Left cardiac atrium (tissue), 4 donors: ENCODE measurements at places on chromosomes 3 and 15.

DNA sequence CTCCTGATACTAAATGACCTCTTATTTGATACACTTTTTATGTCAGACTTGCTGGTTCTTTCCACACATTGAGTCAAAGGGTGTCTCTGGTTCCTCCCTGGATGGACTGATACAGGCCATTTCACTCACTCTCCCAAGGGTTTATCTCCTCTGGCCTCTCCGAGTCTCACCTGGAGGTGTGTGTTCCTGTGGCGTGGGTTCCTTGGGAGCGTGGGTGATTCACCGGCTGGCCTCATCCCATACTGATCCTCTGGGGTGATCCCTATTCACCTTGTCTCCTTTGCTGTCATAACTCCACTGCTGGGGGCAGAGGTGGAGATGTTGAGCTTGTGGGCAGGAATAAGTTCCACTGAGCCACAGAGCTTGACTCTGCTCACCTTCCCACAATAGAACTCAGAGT is 61.1 kb downstream of the ST6GAL1 start:
- DNase-seq: no peak

DNA sequence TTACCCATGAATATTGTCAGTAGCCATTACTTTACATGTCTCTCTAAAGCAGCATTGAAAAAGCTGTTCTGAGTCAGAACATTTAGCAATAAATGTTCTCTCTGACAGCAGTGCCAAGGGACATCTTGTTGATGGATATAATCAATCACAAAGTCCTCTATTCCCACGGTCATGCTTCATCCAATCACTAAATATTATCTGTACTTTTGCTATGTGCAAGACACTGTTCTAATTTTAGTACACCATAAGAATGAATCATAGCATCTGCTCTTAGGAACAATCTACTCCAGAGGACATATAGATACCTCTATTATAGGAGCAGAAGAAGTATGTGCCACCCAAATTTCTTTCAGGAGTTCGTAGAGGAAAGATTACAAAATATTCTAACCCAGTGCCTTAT is 142.5 kb upstream of the MBNL1 start:
- DNase-seq: no peak

DNA sequence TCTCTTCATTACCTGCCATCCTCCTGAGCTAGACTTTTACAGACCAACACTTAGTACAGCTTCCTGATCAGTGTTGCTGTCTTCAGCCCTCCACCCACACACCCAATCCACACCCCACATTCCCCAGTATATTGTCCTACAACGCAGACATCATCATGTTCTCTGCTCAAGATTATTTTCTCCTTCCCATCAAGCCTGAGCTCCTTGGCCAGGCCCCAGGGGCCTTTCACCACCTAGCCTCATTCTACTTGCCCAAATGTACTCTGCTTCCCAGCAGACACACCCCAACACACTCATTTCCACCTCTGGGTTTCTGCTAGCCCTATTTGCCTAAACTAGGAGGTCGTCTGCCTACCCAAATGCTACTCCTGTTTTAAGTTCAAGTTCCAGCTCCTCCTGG is 37.0 kb downstream of the DAPK2 start:
- peak; percentile 52 for DNase-seq

DNA sequence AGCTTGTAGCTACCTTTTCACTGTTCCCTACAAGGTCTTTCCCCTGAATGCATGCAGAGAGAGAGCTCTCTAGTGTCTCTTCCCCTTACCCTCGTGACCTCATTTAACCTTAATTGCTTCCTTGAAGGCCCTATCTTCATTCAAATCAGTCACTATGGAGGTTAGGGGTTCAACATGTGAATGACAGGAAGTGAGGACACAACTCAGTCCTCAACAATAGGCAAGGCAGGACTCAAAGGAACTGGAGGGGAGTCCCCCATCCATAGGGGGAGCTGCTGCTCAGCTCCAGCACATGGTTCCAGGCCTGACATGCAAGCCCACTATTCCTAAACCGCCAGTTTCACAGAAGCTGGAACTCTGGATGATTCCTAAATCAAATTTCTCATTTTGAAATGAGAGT is 33.8 kb upstream of the GYG1 start:
- DNase-seq: no peak

- no peak for DNase-seq
Observed at GRCh38 chr15:40582726-40583246, 11.3 kb upstream of the KNL1 start.

GRCh38 chr3:158731938-158732855 is at the start of gene RARRES1:
TSS of gene RARRES1 (minus strand) at chr3:158732457. CDS start at chr3:158732415, 42 bp downstream.
- DNase-seq: peak; percentile 81

DNA sequence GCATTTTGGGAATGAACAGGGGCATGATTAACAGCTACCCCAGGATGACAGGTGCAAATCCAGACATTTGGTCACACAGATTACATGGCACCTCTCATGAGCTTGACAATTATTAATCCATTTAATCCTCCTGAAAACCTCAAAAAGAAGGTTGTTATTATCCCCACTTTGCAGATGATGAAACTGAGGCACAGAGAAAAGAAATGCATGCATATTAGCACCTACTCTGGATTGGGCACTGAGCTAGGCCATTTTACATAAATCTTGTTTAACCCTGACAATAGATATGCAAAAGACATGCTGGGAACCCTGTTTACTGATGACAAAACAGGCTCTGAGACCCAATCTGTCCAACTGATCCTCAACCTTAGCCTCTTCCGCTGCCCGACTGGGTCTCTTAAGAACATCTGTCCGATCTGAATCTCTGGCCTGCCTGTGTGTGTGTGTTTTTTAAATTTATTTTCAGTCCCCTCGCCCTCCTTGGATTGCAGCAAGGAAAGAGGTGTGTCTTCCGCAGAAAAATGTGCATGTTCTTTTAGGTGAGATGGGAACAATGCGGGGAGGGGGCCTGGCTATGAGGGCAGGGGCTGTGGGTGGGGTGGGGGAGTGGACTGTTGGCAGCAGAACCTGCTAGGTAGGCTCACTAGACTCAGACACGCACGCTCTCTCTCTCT is 162.5 kb downstream of the WNT7A start:
- DNase-seq: no peak

DNA sequence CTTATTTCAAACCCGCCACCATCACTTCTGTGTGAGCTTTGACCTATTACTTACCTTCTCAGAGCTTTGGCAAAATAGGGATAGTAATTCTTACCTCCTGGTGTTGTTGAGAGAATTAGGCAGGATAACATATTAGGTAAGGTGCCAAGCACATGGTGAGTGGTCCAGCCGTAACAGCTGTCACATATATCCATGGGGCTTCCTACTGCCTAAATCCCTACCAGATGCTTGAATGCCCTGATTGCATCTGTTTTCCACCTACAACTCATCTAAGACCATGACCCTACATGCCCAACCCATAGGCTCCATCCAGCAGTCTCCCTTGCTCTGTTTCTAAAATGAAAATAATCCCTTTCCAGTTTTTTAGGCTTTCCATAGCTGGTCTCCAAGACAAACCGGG is 162.3 kb upstream of the NR2E3 start:
- no peak for DNase-seq

DNA sequence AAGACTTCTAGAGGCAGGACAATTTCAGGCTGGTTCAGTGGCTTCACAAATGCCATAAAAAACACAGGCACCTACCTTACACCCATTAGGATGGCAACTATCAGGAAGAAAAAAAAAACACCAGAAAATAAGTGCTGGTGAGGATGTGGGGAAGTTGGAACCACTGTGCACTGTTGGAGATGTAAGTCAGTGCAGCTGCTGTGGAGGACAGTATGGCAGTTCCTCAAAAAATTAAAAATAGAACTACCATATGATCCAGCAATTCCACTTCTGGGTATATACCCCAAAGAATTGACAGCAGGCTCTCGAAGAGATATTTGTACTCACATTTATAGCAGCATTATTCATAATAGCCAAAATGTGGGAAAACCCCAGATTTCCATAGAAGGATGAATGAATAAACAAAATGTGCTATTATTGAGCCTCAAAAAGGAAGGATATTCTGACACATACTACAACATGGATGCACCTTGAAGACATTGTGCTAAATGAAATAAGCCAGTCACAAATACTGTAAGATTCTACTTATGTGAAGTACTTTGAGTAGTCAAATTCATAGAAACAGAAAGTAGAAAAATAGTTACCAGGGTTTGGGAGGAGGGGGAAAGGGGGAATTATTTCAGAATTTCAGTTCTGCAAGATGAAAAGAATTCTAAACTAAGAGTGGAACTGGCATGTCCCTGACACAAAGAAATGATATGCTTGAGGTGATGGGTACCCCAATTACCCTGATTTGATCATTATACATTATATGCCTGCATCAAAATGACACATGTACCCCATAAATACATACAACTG is 40.9 kb downstream of the NR1D2 start:
- no peak for DNase-seq

DNA sequence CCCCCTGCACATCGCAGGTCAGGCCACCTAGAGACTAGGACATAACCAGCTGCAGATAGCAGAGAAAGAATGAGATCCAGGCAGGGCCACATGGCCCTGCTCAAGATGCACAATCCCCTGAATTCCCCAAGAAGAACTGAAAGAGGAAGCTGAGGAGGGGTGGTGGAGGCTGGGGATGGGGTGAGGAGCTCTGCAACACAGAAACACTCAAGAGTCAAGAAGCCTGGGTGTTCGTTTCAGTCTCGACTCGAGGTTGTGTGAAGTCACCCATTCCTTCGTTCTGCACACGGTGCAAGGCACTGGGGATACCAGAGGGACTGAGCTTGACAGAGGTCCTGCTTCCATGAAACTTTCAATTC is 62.0 kb downstream of the TLE3 start:
- no peak for DNase-seq

DNA sequence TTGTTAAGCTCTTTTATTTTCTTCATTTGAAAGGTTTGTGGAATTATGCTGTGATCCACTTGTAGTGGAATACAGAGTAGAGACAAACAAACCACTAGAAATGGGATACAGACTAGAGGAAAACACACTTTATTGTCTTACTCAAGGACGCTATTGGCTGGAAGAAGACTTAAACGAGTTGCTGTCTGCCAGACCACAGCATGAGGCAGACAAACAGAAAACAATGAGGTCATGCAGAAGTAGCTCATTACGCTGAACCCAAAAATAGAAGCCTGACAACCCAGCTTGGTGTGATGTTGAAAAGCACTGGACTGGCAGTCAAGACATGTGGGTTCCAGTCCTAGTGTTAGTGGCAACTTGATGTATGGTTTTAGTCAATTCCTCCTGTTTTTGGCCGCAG is 62.4 kb upstream of the P3H2 start:
- no peak for DNase-seq

GRCh38 chr3:178277605-178278004 is 258.6 kb upstream of the KCNMB2 start:
- DNase-seq: no peak

DNA sequence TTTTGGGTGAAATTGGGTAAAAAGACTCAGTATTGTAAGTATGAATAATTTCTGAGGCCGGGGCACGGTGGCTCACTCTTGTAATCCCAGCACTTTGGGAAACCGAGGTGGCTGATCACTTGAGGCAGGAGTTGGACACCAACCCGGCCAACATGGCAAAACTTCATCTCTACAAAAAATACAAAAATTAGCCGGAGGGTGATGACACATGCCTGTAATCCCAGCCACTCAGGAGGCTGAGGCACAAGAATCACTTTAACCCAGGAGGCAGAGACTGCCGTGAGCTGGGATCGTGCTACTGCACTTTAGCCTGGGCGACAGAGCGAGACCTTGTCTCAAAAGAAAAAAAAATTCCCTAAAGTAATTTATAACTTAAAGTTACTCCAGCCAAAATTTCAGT is 162.2 kb downstream of the APBA2 start:
- DNase-seq: no peak

- DNase-seq: no peak
Observed at GRCh38 chr3:155619118-155619915, 125.6 kb downstream of the PLCH1 start.

GRCh38 chr15:95758851-95759250 is 571.6 kb upstream of the NR2F2 start:
- DNase-seq: no peak

GRCh38 chr3:133303430-133303829 is 96.4 kb upstream of the BFSP2 start:
- no peak for DNase-seq
